Stimulated activated CD8-positive, alpha-beta memory T cell treated with anti-CD3 and anti-CD28 coated beads, Interleukin-4, amount 100 ng/mL, for 1 hour (primary cell): ENCODE measurements at places on chromosomes 5 and 9.

DNA sequence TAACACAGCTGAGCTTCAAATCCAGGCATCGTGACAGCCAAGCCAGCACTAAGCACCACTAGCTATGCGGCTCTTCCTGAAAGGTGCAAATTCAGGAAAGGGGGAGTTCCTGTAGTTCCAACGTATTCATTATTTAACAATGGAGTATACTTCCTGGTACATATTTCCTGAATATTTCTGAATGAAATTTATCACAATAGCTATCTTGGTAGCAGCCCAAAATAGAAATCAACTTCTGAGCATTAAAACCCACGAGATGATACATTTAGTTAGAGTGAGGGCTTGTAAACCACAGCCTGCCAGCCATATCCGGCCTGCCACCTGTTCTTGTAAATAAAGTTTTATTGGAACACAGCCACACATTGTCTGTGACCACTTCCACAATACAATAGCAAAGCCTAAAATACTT, 109.7 kb upstream of the RETREG1 start:
- no peak for DNase-seq

GRCh38 chr5:40268088-40268487, 411.6 kb upstream of the PTGER4 start:
- DNase-seq, result no peak

DNA sequence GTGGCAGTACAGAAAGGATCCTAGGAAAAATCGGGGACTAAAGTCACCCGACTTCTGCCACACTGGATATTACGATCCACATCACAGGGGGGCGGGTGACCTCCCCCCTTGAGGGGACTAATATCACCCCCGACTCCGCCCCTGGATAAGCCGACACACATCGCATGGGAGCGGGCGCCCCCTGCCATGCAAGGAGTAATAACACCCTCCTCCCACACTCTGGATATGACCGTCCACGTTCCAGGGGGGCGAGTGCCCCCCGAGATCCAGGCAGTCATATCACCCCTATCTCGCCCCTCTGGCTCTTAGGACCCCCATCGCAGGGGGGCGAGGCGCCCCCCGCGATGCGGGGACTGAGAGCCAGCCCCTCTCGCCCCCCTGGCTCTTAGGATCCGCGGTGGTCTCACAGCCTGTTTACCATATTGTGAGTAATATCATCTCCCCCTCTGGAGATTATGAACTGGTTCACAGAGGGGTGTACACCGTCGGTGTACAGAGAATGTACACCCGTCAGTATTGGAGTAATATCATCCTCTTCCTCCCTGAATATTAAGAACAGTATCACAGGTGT, 423.0 kb downstream of the DIRAS2 start:
- no peak for DNase-seq

DNA sequence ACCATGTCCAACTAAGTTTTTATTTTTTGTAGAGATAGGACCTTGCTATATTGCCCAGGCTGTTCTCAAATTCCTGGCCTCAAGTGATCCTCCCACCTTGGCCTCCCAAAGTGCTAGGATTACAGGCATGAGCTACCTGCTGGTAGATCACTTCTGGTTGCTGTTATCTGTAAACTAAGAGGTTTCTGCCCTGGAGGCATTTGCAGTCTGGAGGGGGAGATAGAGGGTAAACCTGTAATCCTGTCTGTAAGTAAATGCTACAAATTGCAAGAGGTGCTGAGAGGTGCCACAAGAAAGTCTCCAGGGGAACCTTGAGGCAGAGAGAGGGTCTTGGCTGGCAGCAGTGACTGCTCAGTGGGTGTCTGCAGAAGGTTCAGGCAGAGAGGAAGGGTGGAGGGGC, 29.0 kb upstream of the GGTA1 start:
- no peak for DNase-seq

DNA sequence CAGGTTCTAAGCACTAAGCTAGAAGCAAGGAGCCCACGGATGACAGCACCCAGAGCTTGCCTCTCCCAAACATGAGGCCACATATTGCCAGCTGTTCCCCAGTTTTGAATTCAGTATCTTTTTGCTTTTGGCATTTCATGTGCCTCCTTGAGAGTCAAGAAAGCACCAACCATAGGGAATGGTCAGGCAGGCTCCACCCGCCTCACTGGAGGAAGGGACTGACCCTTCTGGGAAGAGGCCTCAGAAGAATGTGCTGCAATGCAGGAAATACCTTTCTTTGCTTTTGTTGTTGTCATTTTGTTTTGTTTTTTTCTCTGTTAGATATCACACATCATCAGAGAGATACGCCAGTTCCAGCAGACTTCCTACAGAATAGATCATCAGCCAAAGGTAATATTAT, 13.7 kb upstream of the CKMT2 start:
- no peak for DNase-seq

DNA sequence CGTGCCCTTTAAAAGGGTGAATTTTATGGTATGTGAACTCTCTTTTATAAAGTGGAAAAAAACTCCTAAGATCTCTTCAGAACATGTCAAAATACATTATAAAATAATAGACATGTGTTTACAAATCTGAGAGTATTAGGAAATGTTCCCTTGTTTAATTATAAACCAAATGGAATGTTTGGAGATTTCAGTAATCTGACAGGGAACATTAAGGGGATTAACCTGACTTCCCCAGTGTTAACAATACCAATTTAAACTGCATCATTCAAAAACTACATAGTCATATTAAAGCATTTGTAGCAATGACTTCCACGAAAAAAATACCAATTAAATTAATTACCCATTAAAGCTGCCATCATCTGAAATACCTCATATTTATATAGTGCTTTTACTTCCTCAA, 1.6 kb upstream of the OCLN start:
- no peak for DNase-seq

DNA sequence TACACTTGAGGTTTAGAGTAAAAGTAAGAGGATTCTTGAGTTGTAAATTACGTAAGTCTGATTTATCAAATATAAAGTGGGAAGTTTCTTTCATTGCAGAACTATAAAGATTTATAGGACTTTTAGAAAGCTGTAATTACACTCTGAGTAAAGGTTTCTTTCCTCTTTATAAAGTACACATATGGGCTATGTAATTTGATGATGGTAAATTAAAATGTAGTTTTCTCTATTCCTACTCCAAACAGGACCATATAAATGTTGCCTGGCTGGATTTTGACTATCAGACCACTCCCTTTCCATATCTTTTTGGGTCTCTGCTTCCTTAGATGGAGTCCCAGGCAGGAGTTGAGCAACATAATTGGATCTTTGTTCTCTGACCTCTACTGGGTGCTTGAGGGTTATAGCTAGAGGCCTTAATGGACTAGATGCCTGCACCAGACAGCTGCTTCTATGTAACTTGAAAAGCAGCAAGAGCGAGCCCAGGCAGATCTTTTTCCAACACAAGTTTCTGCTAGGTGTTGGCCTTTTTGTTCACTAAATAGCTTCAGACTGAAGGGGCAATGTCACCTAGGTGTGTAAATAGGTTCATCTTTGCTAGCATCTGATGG, 11.4 kb upstream of the TEX48 start:
- DNase-seq, result no peak

DNA sequence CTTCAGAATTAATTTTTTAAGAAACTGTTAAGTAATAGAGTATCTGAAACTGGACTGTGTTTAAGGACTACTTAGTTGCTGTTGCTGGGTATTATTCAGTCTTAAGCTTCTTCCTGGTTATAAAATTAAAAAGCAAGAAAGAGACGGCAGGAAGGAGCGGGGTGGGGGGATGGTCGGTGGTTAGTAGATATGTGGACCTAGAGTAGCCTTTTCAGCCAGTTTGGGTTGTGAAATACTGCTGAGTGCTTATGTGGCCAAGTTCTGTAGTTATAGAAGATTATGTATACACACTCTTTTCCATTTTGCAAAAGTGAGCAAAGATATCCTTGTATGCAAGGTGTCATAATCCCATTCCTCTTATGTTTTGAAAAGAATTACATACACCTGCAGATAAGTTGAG, 28.5 kb downstream of the TRIO start:
- DNase-seq, result no peak

- no peak for DNase-seq
Observed at GRCh38 chr5:65100911-65101631, 332.3 kb downstream of the CWC27 start.

- no peak for DNase-seq
Observed at GRCh38 chr9:126438741-126439401, 112.2 kb downstream of the MVB12B start.

DNA sequence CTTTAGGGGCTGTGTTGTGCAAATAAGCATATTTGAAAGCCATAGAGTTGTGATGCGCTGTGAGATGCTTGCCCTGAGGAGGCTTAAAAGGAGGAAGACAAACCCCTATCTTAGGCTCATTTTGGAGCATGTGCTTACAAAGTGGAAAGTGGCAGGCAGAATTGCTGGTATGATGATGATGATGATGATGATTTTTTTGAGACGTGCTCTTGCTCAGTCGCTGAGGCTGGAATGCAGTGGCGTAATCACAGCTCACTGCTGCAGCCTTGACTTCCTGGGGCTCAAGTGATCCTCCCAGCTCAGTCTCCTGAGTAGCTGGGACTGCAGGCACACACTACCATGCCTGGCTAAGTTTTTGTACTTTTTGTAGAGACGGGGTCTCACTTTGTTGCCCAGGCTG, 1.7 kb downstream of the CNOT8 start:
- DNase-seq, result no peak

- DNase-seq, result no peak
Observed at GRCh38 chr9:98399950-98400683, 144.7 kb upstream of the TBC1D2 start.

- no peak for DNase-seq
Observed at GRCh38 chr5:133662578-133662977, 50.2 kb upstream of the FSTL4 start.

- no peak for DNase-seq
Observed at GRCh38 chr5:79745255-79745654, 55.6 kb downstream of the CMYA5 start.

DNA sequence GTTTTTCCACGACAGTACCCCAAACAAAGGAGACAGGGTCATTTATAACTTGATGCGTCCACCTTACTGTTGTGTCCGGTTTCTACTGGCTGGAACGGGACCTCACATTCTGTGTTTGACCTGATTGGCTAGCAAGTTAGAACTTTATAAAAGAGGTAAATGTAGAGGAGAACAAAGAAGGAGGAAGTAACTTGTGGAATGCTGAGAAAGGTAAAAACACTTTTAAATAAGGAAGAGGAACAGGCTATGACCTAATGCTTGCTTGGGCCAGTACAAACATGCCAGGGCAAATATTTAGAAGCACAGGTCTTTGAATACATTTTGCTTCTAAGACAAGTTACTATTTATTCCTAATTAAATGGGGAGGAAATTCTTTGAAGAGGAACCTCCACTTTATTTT, 251.6 kb downstream of the KIAA0825 start:
- DNase-seq, result no peak

GRCh38 chr5:11322133-11322532, 561.1 kb upstream of the DAP start:
- no peak for DNase-seq

- DNase-seq, result no peak
Observed at GRCh38 chr5:132275367-132276220, 18.1 kb downstream of the PDLIM4 start.

- no peak for DNase-seq
Observed at GRCh38 chr9:16830806-16831205, 39.7 kb downstream of the BNC2 start.

- DNase-seq, result no peak
Observed at GRCh38 chr9:92638621-92639101, 31.3 kb downstream of the IPPK start.

GRCh38 chr9:73125651-73126050, 26.0 kb upstream of the ANXA1 start:
- no peak for DNase-seq

GRCh38 chr5:170755679-170756456, 27.7 kb upstream of the GABRP start:
- DNase-seq, result no peak

GRCh38 chr5:139167063-139167462, 31.1 kb downstream of the SIL1 start:
- no peak for DNase-seq

DNA sequence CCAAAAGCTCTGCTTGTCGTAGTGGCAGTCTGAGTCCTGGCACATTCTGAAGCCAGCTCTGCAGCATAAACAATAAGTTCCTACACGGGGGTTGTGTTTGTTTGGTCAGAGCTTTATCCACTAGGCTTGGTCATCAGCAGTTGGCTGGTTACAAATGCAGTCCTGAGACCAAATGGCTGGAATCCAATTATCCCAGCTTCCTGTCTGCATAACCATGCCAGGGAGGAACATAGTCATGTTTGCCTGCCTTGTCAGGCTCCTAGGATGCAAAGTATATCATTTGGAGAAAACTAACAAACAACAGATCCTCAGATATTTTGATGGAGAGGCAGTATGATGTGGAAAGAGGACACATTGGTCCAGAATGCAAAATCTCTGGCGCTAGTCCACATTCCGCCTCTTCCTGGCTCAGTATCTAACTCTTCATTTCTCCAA, 85.8 kb downstream of the FBXO38 start:
- DNase-seq, result no peak

GRCh38 chr5:163506095-163506457, 657 bp downstream of the MAT2B start:
- DNase-seq, result no peak

DNA sequence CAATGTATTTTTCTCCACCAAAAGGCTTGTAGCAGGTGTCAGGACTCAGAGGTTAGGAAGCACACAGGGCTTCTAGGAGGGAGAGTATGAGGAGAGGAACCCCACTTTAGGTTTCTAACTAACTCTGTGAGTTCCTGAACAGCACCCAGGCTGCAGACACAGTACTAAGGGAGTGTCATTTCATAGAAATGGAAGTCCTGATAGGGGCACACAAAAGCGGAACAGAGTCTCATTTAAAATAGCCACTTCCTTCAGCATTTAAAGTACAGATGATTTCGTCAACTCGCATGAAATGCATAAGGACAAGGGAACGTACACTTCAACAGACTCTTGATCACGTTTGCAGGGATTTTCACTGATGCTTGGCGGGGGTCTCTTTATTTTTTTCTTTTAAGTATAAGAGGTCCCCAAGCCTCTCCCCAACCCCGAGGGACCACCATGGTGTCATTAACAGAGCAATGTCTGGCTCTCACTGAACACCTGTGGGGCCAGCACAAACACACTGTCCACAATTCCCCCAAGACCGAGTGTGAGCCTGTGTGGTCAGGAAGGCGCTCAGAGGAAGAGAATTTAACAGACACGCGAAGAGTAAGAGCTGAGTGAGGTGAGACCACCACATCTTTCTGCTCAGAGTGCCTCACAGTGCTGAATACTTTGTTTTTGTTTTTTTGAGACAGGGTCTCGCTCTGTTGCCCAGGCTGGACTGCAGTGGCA, 82.3 kb downstream of the SECISBP2 start:
- no peak for DNase-seq

DNA sequence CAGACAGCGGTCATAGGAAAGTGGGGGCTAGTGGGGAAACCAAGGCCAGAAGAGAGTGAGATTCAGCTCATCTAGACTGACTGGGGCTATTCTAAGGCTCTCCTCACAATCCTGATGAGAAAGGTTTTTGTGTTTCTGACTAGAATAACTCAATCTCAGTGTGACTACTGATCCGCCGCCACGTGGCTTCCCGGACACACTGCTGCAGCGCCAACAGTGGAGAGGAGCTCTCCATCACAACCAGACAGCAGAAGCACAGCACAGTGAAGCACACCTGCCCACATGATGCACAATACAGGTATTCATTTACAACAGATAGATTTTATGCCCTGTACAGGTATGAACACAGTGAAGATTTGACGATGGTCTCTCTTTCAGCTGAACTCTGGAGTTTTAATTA, 25.4 kb downstream of the NREP start:
- no peak for DNase-seq

- DNase-seq, result no peak
Observed at GRCh38 chr5:73304381-73304780, 131.4 kb downstream of the TMEM174 start.
